Activated naive CD4-positive, alpha-beta T cell treated with anti-CD3 and anti-CD28 coated beads, Interleukin-2, amount 10 ng/mL, durations not matched to agents 7 days and 5 days (primary cell): ENCODE measurements at places on chromosomes 7 and 10.

DNA sequence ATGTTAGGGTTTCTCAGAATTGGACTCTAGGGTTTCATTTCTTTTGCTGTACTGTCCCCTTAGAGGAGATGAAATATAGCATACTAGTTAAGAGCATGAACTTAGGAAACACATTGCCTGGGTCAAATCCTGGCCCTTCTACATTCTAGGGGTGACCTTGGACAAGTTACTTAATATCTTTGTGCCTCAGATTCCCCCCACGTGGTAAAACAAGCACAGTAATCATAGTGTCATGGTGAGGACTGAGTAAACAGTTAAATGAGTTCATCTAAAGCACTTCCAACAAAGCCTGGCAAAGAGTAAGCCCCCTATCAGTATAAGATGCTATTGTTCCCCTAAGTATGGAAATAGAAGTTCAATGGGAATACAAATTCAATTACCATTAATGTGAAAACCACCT, 5.1 kb downstream of the DPY19L1 start:
- DNase-seq: no peak

DNA sequence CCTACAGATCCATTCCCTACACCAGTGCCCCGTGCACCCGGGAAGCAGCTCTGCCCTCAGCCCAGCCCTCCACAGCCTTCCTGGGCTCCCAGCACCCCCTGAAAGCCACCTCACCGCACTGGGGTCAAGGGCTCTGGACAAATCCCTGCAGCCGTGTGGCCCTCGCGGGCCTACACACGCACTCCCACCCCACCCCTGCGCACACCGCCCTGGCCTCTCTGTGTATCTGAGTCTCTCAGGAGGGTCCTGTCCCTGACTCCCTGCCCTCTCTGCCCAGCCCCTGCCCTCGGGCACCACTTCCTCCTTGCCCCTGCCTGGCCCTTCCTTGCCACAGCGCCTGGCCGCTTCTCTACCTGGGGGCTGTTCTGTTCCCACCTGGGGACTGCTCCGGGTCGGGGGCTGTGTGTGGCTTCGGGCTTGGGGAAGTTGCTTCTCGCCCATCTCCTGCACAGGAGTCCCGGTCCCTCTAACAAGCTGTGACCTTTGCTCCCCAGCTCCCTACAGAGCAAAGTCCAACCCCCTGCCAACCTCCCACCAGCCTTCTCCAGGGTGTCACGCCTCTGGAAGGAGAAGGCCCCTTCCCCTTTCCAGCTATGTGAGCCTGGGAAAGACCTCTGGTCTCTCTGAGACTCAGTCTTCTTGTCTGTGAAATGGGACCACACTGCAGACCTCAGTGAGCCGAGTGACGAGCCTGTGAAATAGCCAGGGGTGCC, 1.5 kb downstream of the TMEM184A start:
- DNase-seq: no peak

DNA sequence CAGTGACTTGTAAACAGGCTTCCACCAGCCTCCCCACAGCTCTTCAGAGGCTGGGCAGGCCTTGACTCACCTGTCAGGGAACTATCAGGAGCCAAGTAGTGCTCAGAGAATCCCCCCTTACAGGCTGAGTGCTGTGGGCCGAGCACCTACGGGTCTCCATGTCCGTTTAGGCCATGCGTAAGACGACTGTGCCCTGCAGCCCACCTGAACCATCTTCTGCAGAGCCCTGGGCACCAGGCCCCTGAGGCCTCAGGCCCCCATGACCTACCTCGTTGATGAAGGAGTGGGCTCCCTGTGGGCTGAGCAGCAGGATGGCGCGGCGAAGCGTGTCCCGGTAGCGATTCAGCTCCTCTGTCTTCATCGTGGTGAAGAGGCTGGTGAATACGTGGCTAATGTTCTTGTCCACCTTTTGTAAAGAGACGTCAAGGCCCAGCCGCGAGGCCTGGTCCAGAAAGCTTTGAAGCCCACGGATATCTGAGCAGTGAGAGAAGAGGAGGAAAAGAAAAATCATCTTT, 228.0 kb downstream of the GRID1 start:
- DNase-seq: no peak

GRCh38 chr7:122691569-122692235, 7.2 kb downstream of the RNF133 start:
- no peak for DNase-seq

DNA sequence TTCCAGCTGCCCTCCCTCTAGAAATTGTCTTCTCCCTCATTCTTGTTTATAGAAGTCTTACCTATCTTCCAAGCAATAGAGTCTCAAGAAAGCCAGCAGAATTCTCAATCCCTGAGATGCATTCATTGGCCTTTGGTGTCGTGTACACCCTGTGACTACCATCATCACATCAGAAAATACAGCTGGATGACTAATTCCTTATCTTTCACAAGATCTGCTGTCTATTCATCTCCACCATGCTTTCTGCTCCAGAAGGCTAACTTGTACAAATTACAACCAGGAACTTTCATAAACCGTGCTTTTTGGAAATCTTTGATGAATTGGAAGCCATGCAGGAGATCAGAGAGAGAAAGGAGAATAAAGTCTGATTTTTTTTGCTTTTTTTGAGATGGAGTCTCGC, 1062.9 kb upstream of the GHITM start:
- DNase-seq: no peak

GRCh38 chr7:96028729-96029128, 256.4 kb downstream of the DYNC1I1 start:
- no peak for DNase-seq

GRCh38 chr7:32283546-32283945, 206.6 kb downstream of the LSM5 start:
- DNase-seq: no peak

- no peak for DNase-seq
Observed at GRCh38 chr10:124703778-124704427, 40.3 kb downstream of the FAM53B start.

DNA sequence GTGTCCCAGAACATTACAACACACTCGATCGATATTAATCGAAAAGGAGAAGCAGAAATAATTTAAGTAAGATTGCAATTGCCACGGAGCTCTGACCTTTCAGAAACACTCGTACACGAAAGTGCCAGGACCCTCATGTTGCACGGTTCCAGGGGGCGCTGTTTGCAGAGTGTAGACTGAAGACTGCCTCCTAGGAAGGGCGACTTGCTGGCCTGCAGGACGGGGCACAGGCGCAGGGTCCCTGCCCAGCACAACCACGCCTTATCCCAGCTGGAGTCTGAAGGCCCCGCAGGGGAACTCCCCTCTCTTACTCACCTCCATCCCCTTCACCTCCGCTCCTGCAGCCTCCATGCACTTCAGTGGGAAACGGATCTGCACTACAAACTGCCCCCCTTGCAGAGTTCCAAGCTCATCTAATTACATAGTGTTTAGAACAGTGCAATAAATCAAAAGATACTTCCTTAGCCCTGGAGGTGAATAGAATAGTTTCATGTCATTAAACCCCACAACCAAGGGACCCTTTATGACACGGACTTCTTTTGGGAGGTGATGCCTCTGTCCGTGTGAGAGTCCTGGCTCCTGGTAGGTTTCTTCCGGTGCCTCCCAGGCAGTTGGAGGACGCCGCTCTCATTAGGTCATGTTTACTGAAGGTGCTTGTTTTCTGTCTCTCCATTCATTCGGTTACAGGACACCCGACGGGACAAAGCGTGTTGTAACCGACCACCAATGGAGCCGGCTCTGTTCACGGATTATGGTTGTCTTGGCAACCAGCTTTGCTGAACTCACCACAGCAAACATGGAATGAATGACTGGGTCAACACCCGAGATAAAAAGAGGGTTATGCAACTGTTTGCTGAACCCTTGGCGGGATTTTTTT, 262.2 kb downstream of the BAMBI start:
- no peak for DNase-seq

- no peak for DNase-seq
Observed at GRCh38 chr10:113006656-113007342, 56.8 kb downstream of the TCF7L2 start.

DNA sequence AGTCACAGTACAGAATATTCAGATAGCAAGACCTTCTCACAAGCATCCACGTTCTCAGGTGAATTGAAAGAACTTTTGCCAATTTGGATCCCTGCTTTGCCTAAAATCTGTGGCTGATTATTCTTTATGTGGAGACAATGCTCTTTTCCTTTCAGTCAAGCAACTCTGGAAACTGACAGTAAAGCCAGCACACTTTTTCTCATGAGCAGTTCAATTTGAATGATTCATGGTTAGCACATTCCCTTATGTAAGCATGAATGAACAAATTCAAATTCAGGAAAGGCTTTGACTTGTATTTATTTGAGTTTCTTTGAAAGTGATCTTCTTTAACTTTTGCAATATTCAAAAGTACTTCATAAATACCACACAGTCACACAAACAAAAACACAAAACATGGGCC, 57.6 kb downstream of the MEOX2 start:
- DNase-seq: no peak

GRCh38 chr7:7720193-7720592, 1.8 kb upstream of the RPA3 start:
- DNase-seq: no peak
